ENCODE measurements at places on chromosomes 5 and 9. TPM values are rescaled to one million over a fixed set of nuclear protein-coding genes. Genes with fewer than 3 reads are reported as not detected.

PCDHA1 gene
- 0.11 TPM for total RNA-seq

ACER2 gene
- 5.9 TPM for total RNA-seq

- H3K4me1 ChIP-seq, result no peaks in the 10 kb centered on the region
- no peaks in the 10 kb centered on the region for H3K27me3 ChIP-seq
- no peaks in the 10 kb centered on the region for H3K36me3 ChIP-seq
- no peak for DNase-seq
These were observed 648.5 kb upstream of the WWC1 start for GRCh38 chr5:167642779-167643517.

GRCh38 chr5:157241483-157241882 lies 24.4 kb upstream of the CYFIP2 start:
- no peaks in the 10 kb centered on the region for H3K27me3 ChIP-seq
- peaks cover 3% of the 10 kb centered on the region for H3K4me1 ChIP-seq
- no peak overlapping the region for H3K27ac ChIP-seq
- no peak overlapping the region for H3K4me3 ChIP-seq
- DNase-seq, result no peak

- no peak overlapping the region for H3K27ac ChIP-seq
- no peak overlapping the region for H3K4me3 ChIP-seq
- H3K4me1 ChIP-seq, result no peaks in the 10 kb centered on the region
- no peaks in the 10 kb centered on the region for H3K36me3 ChIP-seq
These were observed 74.0 kb upstream of the ARRDC3 start for GRCh38 chr5:91456928-91457680.

GRCh38 chr5:14879937-14880589 lies 8.5 kb upstream of the ANKH start:
- H3K27me3 ChIP-seq, result no peaks in the 10 kb centered on the region
- DNase-seq, result no peak
- no peak overlapping the region for H3K27ac ChIP-seq
- H3K36me3 ChIP-seq, result no peaks in the 10 kb centered on the region
- no peaks in the 10 kb centered on the region for H3K4me1 ChIP-seq
- H3K4me3 ChIP-seq, result no peak overlapping the region

GRCh38 chr9:102514541-102514940 lies 480.6 kb upstream of the CYLC2 start:
- no peak overlapping the region for H3K4me3 ChIP-seq
- H3K4me1 ChIP-seq, result no peaks in the 10 kb centered on the region
- no peak for DNase-seq
- no peak overlapping the region for H3K27ac ChIP-seq

All from adrenal gland (tissue), 19 donors.